ENCODE measurements at places on chromosomes 13 and 19.

DNA sequence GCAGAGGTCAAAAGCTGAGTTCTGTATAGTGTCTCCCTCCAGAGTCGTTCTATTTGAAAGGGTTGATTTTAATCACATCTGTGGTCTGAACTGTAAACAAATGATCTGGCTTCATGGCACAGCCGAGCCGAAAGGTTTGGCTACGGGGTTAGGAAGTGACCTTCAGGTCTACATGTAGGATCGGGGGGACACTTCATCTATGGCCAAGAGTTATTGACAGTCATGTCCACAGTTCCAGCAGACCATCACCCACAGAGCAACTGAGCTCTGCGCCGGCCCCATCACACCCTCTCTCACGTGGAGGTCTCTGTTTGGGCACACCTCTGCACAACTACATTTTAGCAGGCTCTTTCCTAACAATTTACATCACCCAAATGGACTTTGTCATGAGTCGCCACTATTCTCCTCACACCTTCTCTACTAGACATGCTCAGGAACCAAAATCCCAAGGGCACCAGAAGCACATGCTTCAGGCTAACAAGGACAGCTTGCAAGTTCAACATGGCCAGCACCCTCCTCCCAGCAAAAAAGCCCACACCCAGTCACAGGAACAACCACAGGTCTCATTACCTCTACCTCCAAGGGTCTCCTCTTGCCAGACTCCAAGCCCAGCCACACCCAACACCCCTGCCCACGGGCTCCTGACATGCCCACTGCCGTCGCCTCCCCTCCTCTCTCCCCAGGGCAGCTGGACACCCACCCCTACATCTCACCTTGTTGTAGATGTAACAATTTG is 36.1 kb upstream of the EPHX3 start:
- DNase-seq = no peak

DNA sequence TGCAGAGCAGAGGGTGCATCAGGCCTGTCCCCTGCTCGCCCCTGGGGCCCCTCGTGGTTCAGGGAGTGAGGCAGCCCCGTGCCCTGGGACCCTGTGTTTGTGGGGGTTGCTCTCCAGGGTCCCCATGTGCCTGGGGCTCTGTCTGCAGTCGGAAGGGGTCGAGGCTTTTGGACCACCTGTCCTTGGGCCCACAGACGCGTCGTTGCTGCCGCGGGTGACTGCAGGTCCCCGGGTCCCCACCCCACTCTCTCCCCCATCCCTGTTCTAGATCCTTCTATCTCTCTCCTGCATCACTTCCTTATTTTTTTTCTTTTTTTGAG is 1.9 kb downstream of the PCSK4 start:
- no peak for DNase-seq

GRCh38 chr13:48296528-48296927 is 7.0 kb upstream of the RB1 start:
- DNase-seq = no peak

DNA sequence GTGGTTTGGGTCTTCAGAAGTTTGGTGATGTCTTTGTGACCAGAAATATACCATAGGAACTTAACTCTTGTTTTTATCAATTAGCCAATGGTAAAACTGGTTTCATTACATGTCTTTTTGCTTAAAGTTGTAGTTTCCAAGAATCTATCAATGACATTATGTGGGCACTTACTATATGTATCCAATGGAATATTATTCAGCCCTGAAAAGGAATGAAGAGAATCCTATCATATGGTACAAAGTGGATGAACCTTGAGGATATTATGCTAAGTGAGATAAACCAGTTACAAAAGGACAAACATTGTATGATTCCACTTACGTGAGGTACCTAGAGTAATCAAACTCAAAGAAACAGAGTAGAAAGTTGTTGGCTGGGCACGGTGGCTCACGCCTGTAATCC is 26.4 kb downstream of the RCBTB1 start:
- no peak for DNase-seq

DNA sequence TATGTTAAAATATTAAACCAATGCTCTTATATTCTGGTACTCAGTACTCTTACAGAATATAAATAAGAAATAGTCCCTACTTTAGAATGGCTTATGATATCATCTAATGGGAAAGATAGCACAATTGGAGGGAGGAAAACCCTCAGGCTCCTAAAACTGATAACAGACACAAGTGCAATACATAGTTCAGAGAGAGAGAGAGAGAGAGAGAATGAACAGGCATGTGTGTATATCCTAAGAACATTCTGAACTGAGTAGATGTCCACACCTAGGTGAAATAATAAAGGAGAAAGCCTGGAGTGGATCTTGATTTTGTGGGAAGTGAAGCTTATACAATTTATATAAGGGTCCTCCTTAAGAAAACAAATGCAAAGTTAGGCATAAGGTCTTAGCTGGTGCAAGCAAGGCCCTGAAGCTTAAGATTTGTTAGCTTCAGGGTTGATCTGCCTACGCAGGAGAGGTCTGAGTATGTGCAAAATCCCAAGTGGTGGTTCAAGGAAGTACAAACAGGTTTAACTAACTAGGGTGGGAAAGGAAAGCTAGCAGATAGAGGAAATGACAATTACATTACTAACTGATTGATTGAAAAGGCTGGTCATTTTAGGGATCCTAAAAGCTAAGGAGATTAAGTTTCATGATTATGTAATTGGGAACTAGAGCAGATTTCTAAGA is 53.3 kb downstream of the SOX21 start:
- no peak for DNase-seq

- no peak for DNase-seq
Measured at GRCh38 chr13:74681891-74682290, 547.7 kb upstream of the KLF12 start.

Data from SW480 (cell line).